ENCODE measurements at places on chromosomes 1 and 21.

GRCh38 chr1:94104776-94105580, 16.0 kb downstream of the ABCA4 start:
- no peak for DNase-seq

GRCh38 chr1:44803312-44804095, 3.3 kb downstream of the PLK3 start:
- no peak for DNase-seq

DNA sequence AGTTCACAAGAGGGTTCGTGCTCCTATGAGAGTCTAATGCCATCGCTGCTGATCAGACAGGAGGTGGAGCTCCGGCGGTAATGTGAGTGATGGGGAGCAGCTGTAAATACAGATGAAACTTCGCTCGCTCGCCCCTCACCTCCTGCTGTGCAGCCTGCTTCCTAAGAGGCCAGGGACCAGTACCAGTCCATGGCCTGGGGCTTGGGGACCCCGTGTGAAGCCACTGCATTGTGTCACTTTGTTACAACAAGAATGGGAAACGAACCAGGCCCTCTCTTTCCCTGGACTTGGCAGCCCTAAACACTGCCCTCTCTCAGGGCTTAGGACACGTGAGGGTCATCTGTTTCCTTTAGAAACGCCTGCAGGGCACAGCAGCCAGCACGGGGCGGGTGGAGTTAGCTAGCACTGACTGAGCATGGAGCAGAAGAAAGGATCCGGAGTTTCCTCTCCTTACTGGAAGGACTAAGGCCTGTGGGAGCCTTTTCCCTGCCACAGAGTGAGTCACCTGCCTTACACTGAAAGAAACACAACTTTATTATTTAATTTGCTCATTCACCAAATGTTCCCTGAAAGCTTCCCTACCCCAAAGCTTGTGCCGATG, 185.2 kb upstream of the TMEM51 start:
- DNase-seq: no peak

- no peak for DNase-seq
Measured at GRCh38 chr1:233269656-233270055, 25.9 kb downstream of the PCNX2 start.

DNA sequence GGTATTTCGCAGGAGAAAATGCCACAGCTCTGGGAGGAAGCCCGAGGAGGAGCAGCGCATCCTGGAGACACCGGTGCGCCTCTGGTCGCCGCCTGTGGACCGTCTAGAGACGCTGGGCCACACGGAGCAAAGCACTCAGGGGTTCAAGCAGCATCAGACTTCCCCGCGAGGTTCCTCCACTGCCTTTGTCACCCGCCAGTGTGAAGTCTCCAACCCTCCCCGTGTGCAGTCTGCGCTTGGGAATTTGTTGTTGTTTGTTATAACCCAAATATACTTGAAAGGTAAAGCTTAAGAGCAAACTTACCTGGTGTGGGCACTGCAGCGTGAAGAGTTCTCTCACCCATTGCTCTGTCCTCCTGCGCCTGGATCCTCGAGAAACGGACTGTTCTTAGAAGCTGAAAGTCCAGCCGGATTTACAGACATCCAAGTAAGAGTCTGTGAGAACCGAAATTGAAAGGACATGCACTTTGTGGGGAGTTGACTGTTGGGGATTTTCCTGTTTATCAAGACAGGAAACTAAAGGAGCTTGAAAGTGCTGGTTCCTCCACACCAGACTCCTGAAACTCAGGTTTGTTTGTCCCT, at the start of gene GBP4:
TSS of gene GBP4 (minus strand) at position 452 of the 582 bp plus-strand sequence. CDS start at position 344, 108 bp downstream.
- DNase-seq: no peak

DNA sequence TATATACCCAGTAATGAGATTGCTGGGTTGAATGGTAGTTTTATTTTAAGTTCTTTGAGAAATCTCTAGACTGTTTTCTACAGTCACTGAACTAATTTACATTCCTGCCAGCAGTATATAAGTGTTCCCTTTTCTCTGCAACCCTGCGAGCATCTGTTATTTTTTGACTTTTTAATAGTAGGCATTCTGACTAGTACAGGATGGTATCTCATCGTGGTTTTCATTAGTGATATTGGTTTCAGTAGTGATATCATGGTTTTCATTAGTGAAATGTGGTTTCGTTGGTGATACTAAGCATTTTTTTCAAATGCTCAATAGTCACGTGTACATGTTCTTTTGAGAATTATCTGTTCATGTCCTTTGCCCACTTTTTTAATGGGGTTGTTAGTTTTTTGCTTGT, 316.8 kb downstream of the PTBP2 start:
- no peak for DNase-seq

- DNase-seq: no peak
Measured at GRCh38 chr1:118429856-118430255, 244.8 kb upstream of the SPAG17 start.

GRCh38 chr1:77100875-77101274, 118.4 kb downstream of the PIGK start:
- no peak for DNase-seq

DNA sequence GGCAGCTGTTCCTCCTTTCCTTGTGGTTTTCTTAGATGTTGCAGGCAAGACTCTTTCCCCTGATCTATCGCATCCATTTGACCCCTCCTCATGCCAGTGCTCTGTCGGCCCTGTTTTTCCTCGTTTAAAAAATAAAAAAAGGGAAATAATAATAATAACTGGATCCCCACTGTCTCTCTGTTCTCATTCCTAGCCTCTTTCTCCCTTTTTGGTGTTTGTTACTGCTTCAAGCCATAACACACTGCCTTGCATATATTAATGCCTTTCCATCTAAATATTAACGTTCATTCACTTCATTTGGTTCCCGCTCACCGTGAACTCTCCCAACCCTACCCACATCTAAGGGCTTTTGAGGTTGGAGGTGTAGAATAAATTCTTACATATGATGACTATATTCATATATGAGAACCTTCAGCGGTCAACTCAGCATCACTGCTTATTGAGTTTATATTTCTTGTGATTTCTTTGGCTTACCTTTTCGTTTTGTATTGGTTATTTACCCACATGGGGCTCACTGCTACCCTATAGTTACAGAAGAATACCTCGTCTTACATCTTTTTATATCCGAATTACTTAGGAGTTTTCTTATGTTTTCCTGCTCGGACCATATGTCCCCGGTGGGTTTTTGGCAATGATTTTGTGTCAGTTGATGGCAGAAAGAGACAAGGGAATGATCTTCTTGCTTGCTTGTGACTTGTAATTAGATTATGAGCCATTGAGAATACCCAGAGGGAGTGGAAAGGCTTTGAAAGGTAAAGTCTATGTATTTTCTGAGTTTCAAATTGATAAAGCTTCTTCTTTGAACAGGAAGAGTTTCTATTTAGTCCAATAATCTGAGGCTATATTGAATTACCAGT, 805 bp downstream of the ATG4C start:
- peak; percentile 46 for DNase-seq

- DNase-seq: no peak
Measured at GRCh38 chr1:25675729-25676476, 59.3 kb downstream of the MAN1C1 start.

GRCh38 chr1:204493984-204494280, 673 bp downstream of the PIK3C2B start:
- DNase-seq: peak; percentile 64

DNA sequence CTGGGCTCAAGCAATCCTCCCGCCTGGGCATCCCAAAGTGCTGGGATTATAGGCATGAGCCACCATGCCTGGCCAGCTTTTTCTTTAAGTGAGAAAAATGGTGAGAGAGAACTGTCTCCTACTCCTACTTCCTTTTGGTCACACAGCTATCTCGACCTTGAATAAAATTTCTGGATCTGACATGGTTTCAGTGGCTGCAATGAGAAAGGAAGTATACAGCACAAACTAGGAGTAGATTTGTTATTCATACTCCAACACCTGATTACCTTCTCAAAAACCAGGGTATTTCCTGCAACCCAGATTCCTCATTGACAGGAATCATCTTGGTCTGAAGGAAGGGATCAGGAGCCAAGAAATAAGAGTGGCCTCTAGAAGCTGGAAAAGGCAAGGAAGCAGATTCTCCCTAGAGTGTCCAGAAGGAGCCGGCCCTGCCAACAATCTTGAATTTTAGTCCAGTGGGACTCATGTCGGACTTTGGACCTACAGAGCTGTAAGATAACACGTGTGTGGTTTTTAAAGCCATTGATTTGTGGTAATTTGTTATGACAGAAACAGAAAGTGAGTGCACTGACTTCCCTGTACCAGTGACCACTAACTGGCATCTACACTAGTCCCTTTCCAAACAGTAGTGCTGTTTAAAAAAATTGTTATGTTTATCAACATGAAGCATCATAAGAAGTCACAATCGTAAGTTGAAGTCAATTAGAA, 516.6 kb downstream of the SMYD3 start:
- DNase-seq: no peak

DNA sequence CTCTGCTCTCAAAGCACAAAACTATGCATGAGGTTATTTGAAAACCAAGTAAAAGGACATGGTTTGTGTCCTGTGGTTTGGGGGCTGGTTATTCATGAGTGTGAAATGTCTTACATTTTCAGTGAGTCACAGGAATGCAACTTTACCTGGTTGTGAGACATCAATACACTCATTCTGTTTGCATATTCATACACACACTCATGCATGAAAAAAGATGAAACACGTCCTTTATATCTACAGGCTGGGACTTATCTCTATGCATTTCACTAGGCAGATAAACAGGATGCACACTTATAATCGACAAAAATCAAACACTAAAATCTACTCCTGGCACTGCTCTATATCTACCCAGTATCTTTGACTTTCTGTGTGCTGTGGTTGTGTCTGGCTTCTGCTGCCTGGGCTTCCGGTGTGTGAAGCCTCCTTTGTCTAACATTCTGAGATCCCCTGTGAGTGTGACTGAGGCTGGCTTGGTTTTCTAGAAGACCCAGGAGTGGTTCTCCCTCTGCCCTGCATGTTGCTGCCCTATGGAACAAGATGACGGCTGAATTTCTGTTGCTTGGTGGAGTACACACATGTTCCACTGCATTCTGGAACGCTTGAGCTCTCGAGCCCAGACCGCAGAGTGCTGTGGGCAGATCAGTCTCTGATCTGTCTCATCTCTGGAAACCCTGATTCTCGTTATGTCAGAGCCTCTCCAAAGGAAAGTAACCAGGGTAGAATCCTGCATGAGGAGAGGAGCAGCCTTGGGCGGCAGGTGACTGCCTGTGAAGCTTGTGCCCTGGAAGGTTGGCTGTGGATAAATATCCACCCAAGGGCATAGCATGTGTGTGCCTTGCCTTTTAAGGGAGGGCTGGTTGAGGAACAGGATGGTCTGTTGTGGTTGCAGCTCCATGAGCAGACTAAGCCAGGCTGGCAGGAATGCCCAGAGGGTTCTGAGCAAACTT, 19.7 kb upstream of the FASLG start:
- DNase-seq: no peak

DNA sequence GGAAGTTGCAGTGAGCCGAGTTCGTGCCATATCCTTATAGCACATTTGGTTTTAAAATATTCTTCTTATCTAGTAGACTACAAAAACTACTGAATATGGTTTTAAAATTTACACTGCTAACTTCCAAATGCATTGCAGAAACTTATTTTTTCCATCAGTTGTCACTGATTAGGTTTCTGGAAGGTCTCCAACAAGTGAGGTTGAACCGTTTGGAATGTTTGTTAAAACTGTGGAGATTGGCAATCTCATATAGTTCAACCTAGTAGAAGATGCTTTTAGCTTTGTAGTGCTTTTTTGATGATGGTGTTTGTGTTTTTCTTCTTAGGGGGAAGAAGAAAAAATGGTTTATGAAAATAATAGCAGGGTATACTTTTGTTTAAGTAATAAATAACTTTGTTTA, 12.9 kb downstream of the CENPF start:
- DNase-seq: no peak

DNA sequence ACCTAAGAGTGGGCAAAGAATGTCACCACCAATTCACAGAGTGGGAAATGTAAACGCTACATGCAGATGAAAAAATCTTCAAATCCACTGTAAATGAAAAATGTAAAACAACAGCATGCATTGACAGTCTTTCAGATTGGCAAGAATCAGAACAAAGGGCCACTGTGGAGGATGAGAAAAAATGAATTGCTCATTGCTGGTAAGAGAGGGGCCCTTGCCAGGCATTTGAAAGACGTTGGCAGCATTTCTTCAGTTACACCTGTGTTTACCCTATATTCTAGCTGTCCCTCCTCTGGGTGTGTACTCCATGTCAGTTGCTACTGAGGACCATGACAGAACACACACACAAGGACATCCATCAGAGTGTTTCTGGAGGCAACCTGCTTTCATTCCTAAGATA, 25.8 kb upstream of the AADACL3 start:
- no peak for DNase-seq

DNA sequence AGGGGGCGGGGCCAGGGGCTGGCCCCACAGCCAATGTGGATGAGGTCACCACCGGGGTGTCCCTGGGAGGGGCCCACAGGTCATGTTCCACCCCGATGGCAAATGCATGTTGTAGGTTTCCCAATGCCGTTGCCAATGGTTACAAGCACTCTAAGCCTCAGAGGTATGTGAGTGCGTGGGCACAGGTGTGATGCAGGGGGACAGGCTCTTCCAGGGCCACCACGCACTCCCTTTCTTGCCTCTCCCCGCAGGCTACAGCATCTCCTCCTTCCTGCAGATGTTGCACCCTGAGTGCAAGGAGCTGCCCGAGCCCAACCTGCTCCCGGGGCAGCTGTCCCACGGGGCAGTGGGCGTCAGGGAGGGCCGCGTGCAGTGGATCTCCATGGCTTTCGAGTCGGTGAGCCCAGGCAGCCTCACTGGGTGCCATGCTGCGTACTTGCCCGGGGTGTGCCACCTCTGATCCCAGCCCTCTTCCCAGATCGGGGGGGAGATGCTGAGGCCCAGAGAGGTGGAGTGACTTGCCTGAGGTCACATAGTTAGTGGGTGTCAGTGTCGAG, 52.4 kb downstream of the DISP3 start:
- DNase-seq: no peak

DNA sequence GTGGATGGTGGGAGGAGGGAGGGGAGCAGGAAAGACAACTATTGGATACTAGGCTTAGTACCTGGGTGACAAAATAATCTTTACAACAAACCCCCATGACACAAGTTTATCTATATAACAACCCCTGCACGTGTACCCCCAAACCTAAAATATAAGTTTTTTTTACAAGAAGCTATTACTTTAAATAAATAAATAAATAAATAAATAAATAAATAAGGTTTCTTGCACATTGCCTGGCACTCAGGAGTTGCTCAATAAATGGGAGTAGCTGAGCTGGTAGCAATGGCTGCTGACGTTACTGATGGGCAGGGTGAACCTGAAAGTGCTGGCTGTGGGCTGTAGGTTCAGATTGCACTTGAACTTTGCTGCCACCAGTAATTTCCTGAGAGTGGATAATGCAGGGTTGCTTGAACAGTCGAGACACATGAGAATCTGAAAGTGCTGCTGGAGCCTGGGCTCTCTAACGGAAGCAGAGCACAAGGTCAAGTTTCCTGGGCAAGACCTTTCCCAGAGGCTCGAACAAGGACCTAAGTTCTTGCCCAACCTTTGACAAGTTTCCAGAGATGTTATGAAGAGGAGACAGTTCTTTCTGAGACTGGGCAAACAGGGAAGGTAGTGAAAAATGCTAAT, 14.8 kb upstream of the KCNE2 start:
- no peak for DNase-seq

DNA sequence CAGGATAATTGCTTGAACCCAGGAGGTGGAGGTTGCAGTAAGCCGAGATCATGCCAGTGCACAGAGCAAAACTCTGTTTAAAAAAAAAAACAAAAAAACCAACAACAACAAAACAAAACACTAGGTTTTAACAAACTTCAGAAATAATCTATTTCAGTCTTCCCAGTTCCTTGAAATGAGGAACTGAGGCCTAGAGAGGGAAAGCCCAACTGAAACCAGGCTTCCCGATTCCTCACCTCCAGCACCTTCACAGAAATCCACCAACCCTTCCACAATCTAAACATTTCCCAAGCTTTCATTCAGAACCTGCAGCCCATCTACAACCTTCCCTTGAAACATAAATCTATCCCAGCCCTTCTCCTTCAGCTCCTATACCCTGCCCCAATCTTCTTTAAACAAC, 612 bp upstream of the CD52 start:
- DNase-seq: no peak
